Hepatocyte (in vitro differentiated cells): ENCODE measurements at places on chromosomes 7 and 10. TPM values are rescaled to one million over a fixed set of nuclear protein-coding genes. Genes with fewer than 3 reads are reported as not detected.

- no peak for DNase-seq
Measured at GRCh38 chr10:5385224-5385623, 19.4 kb downstream of the TUBAL3 start.

GRCh38 chr7:37218956-37219355 lies 229.7 kb downstream of the ELMO1 start:
- DNase-seq = no peak

DNA sequence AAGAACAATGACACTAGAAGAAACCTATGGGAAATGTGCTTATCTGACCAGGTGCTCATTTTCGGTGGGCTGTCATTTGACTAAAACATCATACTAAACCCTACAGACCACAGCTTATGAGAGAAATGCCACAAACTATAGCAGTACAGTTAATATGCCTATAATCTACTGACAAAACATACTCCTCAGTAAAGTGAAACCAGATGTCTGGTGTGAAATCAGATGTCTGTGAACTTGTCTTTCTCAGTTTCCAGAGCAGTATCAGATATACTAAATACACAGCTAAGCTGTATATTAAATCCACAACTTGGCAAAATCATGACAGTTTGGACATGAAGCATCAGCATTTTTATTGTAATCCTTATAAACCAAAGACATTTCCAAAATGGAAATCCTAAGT lies 3.3 kb downstream of the IMMP2L start:
- DNase-seq = no peak

DNA sequence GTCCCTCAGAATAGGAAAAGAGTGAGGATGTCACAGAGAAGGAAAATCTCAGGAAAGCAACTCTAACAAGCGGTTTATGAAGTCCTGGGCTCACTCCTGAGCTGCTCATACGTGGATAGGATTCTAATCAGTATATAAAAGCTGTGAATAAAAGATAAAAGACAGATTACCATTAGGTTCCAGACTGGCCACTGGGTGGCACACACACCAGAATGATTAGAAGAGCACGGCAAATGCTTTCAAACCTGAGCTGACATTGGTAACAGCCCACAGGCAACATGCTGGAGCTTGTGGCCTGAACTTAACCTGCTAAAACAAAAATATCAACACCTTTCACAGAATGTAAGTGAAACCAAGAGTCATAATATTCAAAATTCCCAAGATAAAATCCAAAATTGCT lies 370.8 kb downstream of the GRID1 start:
- DNase-seq = peak; percentile 39

GRCh38 chr7:159027789-159028507 lies 116.7 kb downstream of the VIPR2 start:
- DNase-seq = peak; percentile 44

GRCh38 chr10:69316313-69317059 lies 38.2 kb downstream of the HK1 start:
- peak; percentile 57 for DNase-seq

DNA sequence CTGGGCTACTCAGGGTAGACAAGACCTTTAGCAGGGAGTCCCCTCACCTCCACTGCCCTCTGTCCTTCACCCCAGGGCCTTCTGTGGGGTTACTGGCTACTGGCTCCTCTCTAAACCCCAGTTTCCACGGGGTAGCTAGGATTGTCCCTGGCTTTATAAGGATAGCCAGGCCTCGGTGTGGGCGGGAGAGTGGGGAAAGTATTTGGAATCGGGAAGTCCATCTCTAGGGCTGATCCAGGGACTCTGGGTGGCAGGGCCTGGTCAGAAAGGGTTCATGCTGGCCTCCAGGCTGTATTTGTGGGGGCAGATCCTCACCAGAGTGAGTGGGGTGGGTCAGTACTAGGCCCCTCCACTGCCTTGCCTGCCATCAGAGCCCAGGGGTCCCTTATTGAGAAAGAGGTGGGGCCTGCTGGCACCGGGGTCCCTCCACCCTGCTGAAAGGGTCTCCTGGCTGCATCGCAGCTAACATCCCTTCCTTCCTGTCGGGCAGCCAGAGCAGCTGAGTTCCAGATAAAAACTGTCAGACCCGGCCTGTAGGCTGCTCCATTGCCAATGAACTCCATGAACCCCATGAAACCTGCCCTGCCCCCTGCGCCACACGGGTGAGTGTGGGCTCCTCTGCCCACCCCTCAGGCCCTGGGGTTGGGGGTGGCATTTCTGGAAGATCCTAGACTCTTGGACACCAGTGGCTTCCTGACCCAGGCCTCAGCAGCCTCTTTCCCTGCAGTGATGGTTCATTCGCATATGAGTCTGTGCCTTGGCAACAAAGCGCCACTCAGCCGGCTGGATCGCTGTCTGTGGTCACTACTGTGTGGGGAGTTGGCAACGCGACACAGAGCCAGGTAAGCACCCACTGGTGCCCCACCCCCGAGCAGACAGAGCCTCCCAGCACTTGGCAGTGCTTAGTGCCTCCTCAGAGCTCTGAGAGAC lies 7.3 kb downstream of the ZMIZ2 start:
- DNase-seq = no peak

DNA sequence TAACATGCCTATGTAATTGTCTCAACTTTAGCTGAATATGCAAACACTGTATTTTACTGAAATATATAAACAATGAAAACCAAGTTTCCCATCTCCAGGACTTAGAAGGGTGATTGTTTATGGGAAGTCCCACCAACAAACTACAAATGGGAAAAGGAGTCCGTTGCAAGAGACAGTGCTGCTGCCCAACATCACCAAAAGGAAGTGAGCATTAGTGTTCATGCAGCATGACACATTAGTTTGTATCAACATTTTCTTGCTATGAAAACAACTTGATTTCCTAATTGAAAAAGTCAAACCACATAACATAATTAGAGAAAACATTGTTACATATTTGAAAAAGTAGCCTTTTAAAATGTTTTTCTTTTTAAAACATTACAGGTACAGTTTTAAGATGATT lies 138.5 kb downstream of the ZNF438 start:
- no peak for DNase-seq

DNA sequence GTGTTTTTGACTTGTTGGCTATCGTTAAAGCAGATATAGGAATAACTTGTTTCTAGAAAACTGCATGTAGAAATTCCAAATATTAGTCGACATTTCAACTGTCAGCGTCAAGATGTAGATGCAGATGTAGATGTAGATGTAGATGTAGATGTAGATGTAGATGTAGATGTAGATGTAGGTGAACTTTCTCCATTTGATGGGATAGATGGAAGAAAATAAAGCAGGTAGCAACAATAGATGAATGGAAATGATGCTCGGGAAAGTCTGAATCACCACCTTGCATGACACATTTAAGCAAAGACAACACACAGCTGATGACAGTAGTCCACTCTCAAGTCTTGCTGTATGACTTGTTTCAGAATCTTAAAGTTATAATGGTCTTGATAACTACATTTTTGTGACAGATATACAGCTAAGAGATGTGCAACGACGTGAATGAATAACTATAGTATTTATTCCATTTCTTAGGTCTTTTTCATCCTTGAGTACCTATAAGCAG lies 53.5 kb downstream of the SND1 start:
- DNase-seq = no peak

- no peak for DNase-seq
Measured at GRCh38 chr7:16838386-16838785, 33.6 kb upstream of the AGR2 start.

- no peak for DNase-seq
Measured at GRCh38 chr10:69410487-69410886, 6.2 kb downstream of the TACR2 start.

- DNase-seq = no peak
Measured at GRCh38 chr10:107067843-107068242, 96.7 kb downstream of the SORCS1 start.

- DNase-seq = no peak
Measured at GRCh38 chr10:99914236-99914635, 95.5 kb downstream of the DNMBP start.

DNA sequence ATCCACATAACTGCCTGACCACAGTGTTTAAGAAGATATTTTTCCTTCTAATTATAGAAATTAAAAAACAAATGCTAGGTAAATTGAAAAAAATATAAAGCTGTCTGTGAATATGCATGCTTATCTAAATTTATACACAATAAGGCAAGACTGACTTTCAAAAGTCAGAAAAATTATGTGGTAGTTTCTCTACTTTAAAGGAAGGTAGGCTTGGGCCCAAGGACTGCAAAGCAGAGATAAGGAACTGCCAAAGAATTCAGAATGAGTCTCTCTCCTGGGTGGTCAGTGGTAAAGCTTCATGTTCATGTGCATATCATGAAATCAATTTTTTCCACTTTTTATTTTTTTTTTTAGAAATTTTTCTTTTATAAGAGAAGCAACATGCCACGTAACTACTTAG lies 998.6 kb downstream of the REEP3 start:
- no peak for DNase-seq

- no peak for DNase-seq
Measured at GRCh38 chr10:58508316-58508715, 4.4 kb upstream of the BICC1 start.

GRCh38 chr7:9029681-9030530 lies 596.5 kb downstream of the NXPH1 start:
- no peak for DNase-seq

GRCh38 chr7:38410056-38410455 lies 136.6 kb upstream of the TARP start:
- no peak for DNase-seq

- DNase-seq = peak; percentile 66
Measured at GRCh38 chr10:24463611-24464426, 254.9 kb downstream of the KIAA1217 start.

DNA sequence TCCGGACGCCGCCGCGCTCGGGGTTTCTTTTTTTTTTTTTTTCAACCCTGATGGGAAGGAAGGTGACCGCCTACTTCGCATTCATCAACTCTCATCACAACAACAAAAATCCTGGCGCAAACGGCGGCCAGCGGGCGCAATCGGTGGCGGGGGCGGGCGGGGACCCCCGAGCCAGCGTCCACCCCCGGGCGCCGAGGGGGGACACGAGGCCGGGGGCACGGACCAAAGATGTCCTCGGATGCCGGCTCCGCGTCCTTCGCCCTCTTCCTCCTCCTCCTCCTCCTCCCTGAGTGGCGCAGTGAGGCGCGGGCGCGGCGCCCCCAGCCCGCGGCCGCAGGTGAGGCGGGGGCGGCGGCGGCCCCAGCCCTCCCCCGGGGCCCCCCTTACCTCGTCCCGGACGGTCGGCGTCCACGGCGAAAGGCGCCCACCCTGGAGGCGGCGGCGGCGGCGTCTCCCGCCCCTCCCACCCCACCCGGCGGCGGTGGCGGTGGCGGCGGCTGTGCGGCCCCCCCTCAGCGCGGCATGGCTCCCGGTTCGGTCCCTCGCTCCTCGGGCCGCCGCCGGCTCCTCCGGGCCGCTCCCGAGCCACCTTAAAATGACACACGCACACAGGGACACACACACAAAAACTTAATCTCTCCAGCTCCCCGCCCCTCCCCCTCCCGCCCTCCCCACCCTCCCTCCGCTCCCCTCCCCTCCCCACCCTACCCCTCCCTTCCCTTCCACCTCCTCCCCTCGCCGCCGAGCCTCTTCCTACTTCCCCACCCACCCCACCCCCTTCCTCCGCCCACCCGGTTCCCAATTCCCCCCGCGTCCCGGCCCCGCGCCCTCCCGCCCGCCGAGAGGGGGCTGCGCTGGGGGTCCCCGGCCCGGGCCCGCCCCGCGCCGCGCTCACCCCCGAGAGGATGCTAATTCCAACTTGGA lies at the start of gene CTBP2:
Gene CTBP2 (minus strand): TSS at position 632 of the 924 bp plus-strand sequence.
- DNase-seq = peak; percentile 84

DNA sequence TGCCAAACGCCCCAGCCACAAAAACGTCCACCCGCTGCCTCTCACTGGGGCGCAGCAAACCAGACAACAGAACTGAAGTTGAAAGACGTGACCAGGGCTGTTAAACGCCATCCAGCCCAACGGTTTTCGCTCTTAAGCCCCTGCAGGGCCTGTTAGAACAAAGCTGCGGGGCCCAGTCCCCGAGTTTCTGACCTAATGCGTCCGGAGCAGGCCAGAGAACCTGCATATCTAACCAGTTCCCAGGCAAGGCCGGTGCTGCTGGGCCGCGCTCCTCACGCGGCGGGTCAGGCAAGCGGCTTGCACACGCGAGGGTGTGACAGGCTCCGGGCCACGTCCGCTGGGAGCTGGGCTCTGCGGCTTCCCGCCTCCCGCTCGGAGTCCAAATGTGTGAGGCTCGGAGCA lies 87.0 kb downstream of the PTPRN2 start:
- no peak for DNase-seq

DNA sequence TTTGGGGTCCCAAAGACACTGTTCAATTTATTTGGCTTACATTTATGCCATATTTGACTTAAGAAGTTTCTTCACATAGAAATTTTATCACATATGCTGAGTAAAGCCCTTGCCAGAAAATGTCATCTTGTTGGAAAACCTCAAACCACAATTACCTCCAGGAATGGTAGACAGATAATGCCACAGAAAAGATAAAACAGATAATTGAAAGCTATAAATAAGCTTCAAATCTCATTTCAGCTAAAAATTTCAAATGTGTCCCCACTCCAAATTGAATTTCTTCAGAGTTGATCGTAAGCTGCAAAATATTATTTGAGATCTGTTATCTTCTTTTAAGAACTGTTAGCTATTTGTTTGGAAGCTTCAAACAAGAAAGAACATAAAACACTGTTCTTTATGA lies 176.4 kb upstream of the PTN start:
- no peak for DNase-seq

DNA sequence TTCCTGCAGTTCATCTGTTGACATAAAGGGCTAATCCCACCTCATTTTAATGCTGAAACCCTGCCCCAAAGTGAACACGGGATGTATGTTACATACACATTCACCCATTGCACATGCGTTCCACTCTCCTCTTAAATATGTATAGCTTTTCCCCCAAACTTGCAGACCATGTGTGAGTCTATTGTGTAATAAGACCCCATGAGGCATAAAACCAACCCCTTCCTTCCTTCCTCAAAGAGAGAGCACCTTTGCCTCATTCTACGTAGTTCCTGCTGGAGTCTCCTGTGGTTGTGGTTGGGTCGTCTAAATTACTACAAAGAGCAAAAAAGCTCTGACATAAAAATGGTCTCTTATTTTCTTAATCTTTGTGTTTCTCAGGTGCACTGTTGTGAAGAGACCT lies 345.7 kb upstream of the KLF6 start:
- DNase-seq = no peak

GRCh38 chr7:47377741-47378140 lies 204.2 kb downstream of the TNS3 start:
- no peak for DNase-seq

DNA sequence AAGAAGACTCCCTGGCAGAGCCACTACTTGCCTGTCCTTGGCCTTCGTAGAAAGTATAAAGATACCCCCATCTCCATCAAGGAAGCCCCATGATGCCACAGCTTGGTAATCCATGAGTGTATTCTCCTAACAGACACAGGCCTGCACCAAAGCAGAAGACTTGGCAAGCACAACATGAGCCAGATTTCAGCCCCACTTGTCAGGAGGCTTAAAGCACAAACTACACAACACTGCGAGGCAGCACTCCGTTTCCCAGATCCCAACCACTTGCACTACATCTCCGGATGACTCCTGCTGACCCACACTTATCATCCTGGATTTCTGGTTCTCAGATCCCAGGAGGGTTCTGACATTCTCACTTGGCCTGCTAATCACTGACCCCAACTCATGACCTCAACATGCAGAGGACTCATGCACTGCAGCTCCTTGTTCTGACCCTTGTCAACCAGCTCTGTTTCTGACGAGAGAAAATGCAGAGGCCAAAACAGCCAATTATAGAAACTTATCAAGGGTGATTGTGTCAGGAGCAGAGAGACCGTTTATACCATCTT lies 100.8 kb downstream of the RELN start:
- DNase-seq = no peak

Gene UNCX
- not detected in 2 replicates for total RNA-seq

Gene AGR2
- total RNA-seq = 117 and 178 TPM in 2 replicates

Gene ECHS1
- total RNA-seq = 146 TPM in 2 replicates

Gene EGR2
- total RNA-seq = 7.8 and 11.5 TPM in 2 replicates

Gene SFXN4
- 22.8 and 27.2 TPM in 2 replicates for total RNA-seq

Gene RSU1
- 36.7 and 37.0 TPM in 2 replicates for total RNA-seq

Gene DNAJC12
- 13.4 and 16.7 TPM in 2 replicates for total RNA-seq

Gene ANKRD7
- 0.10 TPM in 1 of 2 replicates, not detected in the other for total RNA-seq

Gene AVL9
- 31.1 and 55.7 TPM in 2 replicates for total RNA-seq
